ENCODE measurements at places on chromosomes 7 and 10.
A peak's percentile ranks its signal among the peaks of the same experiment; 100 is the strongest.

DNA sequence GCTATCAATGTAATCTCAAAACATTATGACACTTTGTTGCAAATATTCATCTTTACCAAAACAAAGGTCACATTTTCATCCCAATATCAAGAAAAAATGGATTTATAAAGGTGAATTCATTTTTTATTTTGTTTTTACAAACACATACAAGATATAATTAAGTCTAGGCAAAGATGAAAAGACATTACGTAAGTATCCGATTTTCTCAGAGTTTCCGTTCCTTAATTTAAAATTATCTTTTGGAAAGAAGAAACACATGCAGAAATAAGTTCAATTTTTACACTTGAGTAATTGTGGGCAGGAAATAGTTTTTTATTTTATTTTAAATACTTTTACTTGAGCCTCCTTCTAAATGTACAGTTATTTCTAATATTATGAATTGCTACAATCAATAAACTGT lies 24.6 kb downstream of the RTKN2 start:
- no peak for DNase-seq

DNA sequence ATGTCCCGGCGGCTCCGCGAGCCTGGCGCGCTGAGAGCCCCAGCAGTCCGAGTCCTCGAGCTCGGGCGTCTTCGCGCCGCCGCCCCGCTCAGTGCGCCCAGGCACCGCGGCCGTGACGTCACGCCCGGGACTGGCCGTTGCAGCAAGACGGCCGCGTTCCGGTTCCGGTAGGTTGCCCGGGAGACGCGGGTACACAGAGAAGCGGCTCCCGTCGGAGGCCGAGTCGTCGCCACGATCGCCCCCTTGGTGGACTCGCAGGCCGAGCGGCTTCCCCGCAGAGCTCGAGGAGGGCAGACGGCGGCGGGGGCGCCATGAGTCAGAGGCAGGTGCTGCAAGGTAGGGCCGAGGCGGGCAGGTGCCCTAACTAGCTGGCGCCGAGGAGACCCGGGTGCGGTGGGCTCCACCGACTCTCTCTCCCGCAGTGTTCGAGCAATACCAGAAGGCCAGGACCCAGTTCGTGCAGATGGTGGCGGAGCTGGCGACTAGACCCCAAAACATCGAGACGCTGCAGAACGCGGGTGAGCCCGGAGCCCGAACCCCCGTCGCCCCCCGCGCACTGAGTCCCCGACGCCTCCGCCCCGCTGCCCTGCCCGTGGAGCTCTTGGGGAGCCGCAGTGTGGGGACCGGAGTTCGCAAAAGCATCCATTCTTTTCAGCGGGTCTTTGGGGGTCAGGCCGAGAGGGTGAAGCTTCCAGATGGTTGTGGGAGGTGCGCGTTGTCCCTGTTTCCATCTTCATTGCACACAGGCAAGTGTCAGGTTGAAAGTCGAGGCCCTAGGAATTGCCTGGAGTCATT lies at the start of gene SPAG6:
SPAG6 (plus strand) TSS at position 196 of the 795 bp plus-strand sequence; CDS start at position 312, 116 bp downstream.
- peak; percentile 49 for DNase-seq

DNA sequence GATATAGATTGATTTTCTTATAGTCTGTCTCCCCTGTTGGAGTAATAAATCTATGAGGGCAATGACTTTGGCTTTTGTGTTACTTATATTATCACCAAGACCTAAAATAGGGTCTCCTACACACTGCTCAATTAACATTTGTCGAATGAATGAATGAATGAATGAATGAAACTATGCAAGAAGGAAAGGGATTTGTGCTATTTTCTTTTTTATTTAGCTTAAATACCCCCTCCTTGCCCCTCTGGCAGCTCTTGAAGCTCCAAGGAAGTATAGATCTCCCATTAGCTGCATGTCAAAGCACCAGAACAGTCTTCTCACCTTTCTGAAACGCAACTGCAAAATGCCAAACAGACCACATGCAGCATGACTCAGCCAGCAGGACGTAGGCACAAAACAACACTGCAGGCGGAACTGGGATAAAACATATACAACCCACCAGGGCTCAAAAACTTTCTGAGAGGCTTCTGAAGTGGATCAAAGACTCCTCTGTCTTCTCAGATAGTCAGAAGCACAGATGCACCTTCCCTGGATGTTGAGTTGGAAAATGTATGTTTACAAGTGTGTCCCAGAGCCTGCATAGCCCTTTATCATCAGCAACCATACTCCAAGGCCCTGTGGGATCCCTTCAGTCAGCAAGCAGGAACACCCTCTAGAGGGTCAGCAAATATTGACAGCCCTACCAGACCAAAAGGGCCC lies 187.8 kb downstream of the NPSR1 start:
- DNase-seq = no peak

DNA sequence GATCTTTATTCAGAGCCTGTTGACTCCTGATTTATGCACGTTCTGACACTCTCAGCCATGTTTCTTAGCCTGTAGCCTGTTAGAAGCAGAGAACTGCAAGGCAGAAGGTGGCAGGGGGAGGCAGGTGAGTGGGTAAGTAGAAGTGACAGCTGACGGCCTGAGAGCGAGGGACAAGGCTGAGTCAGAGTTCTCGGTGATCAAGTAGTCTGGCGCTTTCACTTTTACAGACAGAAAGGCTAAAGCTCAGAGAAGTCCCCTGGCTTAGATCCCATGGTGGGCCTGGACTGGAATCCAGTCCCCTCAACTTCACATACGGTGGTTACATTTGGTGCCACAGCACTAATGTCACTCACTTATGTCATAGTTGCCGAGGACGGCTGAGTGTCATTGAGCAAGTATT lies 139.0 kb downstream of the TACC2 start:
- DNase-seq = no peak

DNA sequence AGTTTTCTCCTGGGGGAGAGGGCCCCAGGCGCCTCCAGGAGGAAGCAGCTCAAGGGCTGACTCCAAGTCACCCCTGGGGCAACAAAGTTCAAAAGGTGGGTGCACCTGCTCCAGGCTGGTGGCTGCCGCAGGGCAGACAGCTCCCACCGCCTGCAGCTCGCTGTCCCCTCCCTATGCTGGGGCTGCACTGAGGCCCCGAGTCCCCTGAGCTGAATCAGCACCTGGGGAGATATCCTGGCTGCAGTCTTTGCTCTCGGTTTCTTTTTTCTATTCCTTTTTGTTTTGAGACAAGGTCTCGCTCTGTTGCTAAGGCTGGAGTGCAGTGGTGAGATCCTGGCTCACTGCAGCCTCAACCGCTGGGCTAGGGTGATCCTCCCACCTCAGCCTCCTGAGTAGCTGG lies 183.4 kb downstream of the DNAJB6 start:
- no peak for DNase-seq

DNA sequence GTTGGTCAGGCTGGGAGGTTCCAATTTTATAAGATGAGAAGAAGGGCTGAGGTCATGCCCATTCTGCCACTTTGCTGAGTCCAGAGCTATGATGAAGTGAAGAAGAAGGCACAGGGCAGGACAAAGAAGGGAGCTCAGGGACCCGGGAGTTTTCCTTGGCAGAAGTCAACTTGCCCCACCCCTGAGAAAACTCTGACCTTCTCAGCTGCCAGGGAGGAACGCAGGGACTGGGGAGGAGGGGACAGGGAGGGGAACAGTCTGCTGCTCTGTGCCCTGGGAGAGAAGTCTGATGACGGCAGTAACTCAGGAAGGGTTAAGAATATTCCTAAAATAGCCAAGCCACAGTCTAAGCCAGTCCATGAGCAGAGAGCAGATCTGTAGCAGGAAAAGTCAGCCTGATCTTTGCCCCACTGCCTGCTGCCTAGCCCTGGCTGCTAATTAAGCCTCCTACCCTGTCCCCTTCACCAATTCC lies 11.7 kb downstream of the ADIRF start:
- DNase-seq = no peak

DNA sequence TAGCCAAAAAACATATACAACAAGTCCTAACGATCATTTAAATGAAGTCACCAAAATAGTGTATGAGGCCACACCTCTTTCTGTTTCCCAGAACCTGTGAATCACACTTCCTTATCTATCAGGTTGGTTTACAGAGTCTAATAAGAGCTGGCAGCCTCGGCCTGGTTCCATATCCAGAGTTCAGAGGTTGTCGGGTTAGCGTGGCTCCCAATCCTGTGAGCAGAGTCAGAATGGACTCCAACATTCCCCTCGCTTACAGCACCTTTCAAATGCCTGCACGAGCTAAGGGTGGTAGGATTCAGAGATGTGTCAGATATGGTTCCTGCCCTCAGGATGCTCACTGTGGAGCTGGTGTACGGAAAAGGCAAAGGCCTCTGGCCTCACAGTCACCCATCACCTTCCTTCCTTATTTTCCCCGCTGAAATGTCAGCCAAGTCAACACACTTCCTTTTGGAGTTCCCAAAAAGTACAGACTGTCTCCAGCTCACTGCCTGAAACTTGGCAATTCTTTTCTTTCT lies 6.0 kb downstream of the IL15RA start:
- DNase-seq = no peak

GRCh38 chr10:30829901-30830300 lies 200.3 kb upstream of the LYZL2 start:
- DNase-seq = no peak

GRCh38 chr7:36760856-36761762 lies 36.8 kb upstream of the AOAH start:
- no peak for DNase-seq

DNA sequence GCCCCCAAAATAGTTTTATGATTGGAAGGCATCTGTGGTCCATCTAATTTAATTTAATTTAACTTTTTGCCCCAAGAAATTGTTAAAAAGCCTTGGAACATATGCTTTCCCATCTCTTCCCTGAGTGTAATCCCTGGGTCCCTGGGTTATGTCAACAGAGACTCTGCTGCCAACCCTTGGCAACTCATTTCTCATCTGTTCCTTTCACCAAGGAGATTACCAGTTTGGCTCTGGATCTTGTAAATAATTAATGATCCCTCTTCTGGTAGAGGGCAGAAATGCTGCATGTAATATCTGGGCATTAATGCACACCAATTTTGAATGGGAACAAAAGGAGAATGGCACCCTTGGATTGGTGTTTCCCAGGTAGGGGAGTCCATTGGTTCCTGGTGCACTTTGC lies 514.2 kb downstream of the CCSER2 start:
- DNase-seq = no peak

DNA sequence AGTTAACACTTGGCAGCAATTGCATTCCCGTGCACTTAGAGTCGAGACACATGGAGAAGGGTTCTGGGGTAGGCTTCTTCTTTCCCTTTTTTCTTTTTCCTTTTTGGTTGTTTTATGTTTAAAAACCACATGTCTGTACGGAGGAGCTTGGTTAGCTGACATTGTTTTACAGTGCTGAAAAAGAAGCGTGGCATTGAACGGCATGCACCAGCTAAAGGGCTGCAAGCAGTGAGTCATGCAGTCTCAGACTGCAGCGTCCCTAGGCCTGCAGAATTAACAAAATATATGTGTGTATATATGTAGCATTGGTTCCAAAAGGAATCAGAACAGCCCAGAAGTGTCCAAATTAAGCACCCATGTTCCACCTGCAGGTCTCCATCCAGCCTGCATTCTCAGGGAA lies 211.0 kb downstream of the TCF7L2 start:
- no peak for DNase-seq

GRCh38 chr7:90760892-90761291 lies 164.8 kb downstream of the CDK14 start:
- DNase-seq = no peak

DNA sequence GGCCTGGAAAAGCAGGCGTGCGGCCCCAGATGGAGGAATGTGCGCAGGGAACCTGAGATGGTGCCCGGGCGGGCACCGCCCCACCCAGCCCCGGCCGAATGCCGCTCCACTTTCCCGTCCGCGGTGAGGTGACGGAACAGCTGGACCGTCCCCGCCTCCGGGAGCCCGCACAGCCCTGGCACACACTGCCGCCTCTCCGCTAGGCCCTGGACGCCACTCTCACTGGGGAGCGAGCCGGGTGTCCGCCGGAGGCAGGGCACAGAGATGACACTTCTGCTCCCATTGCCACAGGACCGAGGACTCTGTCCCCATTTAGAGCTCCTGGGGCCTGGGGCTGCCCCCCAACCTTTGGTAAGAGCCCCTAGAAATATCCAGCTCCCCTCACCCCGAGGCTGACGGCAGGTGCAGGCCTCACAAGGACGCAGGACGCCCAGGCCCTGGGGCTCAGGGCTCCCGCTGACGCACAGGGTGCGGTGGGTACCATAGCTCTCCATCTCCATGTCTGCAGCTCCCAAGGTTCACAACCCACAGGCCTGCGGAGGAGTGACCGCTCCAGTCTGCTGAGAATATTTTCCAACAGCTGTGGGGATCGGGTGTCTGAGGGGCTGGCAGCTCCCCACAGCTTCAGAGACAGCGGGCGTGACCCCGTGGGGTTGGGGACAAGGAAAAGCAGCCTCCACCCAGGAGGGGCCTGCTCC lies 52.2 kb upstream of the PDGFA start:
- DNase-seq = no peak

Measured in stimulated activated CD8-positive, alpha-beta memory T cell treated with anti-CD3 and anti-CD28 coated beads, Interleukin-2, amount 100 ng/mL, for 48 hours (primary cell).